ENCODE measurements at places on chromosomes 4 and X. TPM values are rescaled to one million over a fixed set of nuclear protein-coding genes. Genes with fewer than 3 reads are reported as not detected.

DNA sequence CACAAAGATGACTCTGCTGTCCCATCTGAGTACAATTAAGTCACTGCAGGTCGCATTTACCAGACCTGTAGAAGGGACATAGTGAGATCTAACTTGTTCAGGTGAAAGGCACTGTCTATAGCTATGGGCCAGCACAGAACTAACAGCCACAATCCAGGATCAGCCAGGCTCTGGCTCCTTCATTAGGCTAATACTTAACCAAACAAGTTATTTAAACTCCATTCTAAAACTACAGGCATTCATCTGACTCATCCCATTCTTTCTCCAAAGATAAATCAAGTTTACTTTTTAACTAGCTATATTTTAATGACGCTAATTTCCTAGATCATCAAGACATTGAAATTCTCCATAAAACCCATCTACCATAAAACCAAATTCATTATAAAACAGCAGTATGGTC is 62.5 kb downstream of the STX18 start:
- no peak for DNase-seq

- no peak for DNase-seq
Measured at GRCh38 chrX:136679531-136679930, 31.6 kb downstream of the CD40LG start.

DNA sequence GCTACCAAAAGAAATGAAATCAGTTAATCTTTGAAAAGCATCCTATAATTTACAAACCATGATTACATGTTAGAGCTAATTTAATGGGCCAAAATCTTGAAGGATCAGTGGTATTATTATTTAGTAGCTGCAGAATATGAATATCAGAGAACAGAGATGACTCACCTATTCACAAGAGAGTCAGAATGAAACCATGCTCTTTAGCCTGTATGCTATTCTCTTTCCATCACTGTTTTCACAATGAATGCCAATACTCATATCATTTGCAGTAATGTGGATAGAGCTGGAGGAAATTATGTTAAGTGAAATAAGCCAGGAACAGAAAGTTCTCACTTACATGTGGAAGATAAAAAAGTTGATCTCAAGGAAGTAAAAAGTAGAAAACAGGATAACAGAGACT is 414.1 kb downstream of the CENPC start:
- DNase-seq: no peak

- no peak for DNase-seq
Measured at GRCh38 chr4:159002950-159003349, 99.9 kb upstream of the RAPGEF2 start.

DNA sequence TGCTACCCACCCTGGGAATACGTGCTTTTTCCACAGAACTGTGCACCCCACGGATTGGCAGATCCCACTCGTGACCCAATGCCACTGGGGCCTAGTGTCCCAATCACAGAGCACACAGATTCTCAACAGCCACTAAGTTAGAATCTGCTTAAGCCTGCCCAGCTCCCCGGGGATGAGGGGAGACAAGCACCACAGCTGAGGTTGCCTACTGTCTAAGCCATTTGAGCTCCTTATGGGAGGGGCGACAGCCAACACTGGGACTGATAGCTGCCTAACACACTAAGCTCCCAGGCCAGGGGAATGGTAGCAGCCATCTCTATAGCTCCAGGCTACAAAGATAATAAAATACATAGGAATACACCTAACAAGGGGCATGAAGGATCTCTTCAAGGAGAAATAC is 93.5 kb upstream of the GUCY1A1 start:
- DNase-seq: no peak

DNA sequence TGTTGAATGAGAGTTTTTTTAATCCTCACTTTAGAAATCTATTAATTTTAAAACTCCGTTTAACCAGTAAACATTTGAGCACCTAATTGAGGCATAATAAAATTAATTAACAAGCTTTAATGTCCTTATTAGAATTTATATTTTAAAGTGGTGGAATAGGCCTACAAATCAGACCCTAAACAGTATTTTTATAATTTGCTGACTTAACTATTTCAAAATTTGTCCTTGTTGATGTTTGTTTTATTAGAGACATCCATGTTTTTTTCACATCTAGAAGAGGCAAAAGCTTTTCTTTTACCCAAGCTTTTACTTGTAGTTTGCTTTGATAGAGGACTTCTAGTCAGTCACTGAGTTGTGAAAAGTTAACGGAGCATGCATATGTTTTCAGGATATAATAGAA is 3.8 kb downstream of the SAP30 start:
- DNase-seq: no peak

DNA sequence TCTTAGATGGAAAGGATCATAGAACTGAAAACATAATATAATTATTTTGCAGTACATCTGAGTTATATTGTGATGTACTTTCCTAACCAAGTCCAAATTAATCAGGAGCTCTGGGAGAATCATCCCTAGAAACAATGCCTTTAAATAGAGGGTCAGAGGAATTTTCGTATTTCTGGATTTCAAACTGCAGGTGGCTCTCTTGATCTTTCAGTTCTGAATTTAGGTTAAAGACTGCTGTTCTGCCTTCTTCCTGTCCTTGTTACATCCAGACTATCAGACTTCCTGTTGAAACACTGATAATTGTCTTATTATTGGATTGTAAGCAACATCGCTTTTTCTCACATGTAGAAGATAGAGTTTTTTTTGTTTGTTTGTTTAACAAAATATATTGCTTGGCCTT is 142.7 kb downstream of the RPA4 start:
- no peak for DNase-seq

DNA sequence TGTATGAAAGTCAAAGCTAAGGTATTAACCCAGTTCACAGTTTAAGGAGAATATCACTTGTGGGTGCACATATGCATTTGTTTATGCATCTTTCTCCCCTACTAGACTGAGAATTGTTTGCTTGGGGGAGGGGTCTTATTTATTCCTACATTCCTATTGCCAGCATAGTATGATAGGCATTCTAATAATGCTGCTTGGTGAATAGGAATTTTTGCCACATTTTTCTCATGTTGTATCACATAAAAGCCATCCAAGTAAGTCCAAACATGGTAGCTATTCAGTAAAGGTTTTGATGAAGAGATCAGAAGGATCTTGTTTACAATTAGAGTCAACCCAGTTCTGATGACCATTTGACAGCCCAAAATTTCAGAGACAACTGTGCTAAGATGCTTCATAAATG is 48.6 kb downstream of the ASB9 start:
- no peak for DNase-seq

DNA sequence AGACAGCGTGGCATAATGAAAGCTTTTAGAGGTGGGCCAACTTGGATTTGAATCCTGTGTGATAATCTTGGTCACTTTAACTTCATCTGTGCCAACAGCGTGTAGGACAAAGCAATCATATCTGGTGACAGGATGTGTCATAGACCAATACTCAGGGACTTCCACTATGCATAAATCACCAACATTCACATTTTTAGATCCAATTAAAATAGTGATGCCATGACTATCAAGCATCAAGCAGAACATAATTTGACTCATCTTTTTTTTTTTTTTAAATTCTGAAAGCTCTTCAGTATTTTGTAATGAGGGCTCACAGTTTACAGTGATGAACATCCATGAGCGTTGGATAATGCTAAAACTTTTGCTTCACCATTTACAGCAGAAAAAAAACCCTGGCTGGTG is 27.3 kb upstream of the RAPGEF2 start:
- DNase-seq: no peak

- DNase-seq: no peak
Measured at GRCh38 chrX:68571610-68572311, 72.9 kb downstream of the YIPF6 start.

PPP1R2C gene
- not detected for total RNA-seq

FAAH2 gene
- total RNA-seq: 8.2 TPM

PHF8 gene
- 51.5 TPM for total RNA-seq

SMAD1 gene
- 16.7 TPM for total RNA-seq

GLRA2 gene
- not detected for total RNA-seq

MXRA5 gene
- not detected for total RNA-seq

USP11 gene
- total RNA-seq: 42.0 TPM

SPANXN3 gene
- total RNA-seq: not detected

Measured in T-helper 17 cell (primary cell).